ENCODE measurements at places on chromosomes 11 and 22. TPM values are rescaled to one million over a fixed set of nuclear protein-coding genes. Genes with fewer than 3 reads are reported as not detected.
A peak's percentile ranks its signal among the peaks of the same experiment; 100 is the strongest.

DNA sequence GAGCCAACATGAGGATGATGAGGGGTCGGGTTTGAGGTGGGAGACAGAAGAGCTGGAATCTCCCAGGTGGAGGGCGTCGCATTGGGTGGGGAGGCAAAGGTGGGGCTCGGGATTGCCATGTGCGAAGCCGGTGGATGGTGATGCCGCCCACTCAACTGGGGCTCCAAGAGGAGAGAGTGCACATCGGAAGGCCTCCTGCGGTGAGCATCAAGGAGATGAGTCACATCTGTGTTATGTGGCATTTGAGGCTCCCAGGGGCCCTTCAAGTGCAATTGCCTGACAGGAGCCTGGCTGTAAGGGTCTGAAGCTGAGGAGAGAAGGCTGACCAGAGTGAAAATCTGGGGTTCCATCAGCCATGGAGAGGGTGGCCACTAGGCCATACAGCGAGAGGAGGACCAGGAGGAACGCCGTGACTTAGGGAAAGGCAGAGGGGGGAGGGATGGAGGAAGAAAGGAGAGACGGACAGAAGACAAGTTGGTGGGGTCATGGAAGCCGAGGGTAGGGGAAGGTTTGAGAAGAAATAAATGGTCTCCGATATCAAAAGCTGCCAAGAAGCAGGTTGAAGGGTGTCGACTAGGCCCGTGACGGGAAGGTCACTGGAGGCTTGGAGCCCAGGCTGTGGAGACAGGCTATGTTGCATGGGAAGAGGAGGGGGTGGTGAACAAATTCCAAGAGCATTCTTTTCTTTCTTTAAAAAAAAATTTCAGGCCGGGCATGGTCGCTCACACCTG, 21.3 kb downstream of the RASD2 start:
- DNase-seq = peak; percentile 53

- no peak for DNase-seq
Measured at GRCh38 chr11:8178297-8178696, 9.5 kb upstream of the RIC3 start.

Gene SLN
- total RNA-seq = not detected

Gene CWF19L2
- total RNA-seq = 14.0 TPM
